IPS DF 6.9 (cell line): ENCODE measurements at places on chromosomes 5 and 9.

- H3K36me3 ChIP-seq: no peaks in the 10 kb centered on the region
- H3K4me3 ChIP-seq: no peak overlapping the region
- peaks cover 2% of the 10 kb centered on the region; the same call in 1 of the 2 replicates for H3K4me1 ChIP-seq
Measured at GRCh38 chr5:38600329-38601045, 44.0 kb upstream of the LIFR start.

- no peak for DNase-seq
- H3K27me3 ChIP-seq: no peaks in the 10 kb centered on the region
- no peak overlapping the region for H3K4me3 ChIP-seq
- H3K27ac ChIP-seq: no peak overlapping the region
Measured at GRCh38 chr9:124242331-124243194, 15.2 kb upstream of the NEK6 start.

- H3K36me3 ChIP-seq: no peaks in the 10 kb centered on the region
- no peak for DNase-seq
- H3K27me3 ChIP-seq: no peaks in the 10 kb centered on the region
- H3K4me1 ChIP-seq: no peaks in the 10 kb centered on the region; the same call in 1 of the 2 replicates
Measured at GRCh38 chr5:34611464-34612415, 44.4 kb upstream of the RAI14 start.

DNA sequence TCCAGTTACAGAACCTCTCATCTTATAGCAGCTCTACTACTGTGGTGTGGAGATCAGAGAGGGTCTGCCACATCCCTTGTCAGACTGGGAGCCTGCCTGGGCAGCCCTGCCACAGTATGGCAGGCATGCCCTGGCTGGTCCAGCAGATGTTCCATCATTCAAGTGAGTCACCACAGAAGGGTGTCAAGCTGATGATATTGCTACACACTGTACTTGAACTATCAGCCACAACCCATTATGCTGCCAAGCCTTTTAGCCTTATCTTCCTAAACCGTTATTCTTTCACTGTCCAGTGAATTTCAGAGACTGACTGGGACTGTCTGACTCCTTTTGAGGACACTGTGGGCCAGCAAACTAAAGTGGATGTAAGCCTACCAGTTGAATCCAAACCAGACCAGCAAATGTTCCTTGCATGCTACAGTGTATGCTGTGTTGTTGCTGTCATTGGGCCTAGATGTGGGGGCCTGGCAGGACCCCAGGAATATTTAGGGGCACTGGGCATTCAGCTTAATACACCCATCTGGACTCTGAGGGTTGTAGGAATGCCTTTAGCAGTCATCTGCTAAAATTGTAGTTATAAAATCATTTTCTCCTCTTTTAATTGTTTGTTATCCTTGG is 202.6 kb downstream of the NR3C1 start:
- H3K4me3 ChIP-seq: no peak overlapping the region
- H3K27ac ChIP-seq: no peak overlapping the region
- H3K4me1 ChIP-seq: no peaks in the 10 kb centered on the region

GRCh38 chr5:87079219-87079618 is 188.5 kb upstream of the RASA1 start:
- no peak overlapping the region for H3K4me3 ChIP-seq
- H3K27me3 ChIP-seq: no peaks in the 10 kb centered on the region
- H3K36me3 ChIP-seq: no peaks in the 10 kb centered on the region
- no peaks in the 10 kb centered on the region for H3K4me1 ChIP-seq
- H3K27ac ChIP-seq: no peak overlapping the region

DNA sequence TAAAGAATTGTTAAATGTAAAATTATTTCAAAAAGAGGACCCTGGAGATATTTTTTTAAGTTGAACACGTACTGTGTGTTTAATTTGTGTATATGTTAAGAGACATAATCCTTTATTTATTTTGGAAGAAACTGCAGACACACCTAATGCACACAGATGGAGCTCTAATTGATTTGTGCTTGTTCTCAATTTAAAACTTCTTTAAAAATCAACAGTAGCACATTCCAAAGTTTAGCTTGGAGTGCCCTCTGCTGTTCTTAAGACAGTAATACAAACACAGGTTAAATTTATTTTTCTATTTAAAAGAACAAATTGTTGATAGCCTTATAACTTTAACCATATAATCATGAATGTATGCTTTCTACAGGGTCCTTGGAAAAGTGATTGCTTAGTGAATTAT is 277.6 kb upstream of the ADAMTS16 start:
- no peaks in the 10 kb centered on the region for H3K36me3 ChIP-seq
- H3K4me1 ChIP-seq: no peaks in the 10 kb centered on the region
- H3K4me3 ChIP-seq: no peak overlapping the region

GRCh38 chr5:143350751-143351602 is 52.5 kb downstream of the NR3C1 start:
- H3K27me3 ChIP-seq: no peaks in the 10 kb centered on the region
- DNase-seq: no peak
- H3K4me3 ChIP-seq: no peak overlapping the region
- no peak overlapping the region for H3K27ac ChIP-seq

GRCh38 chr9:93588641-93589609 is 12.5 kb downstream of the PHF2 start:
- peaks cover 1% of the 10 kb centered on the region; the same call in 1 of the 2 replicates for H3K4me1 ChIP-seq
- no peak overlapping the region for H3K4me3 ChIP-seq
- no peaks in the 10 kb centered on the region for H3K27me3 ChIP-seq
- H3K36me3 ChIP-seq: no peaks in the 10 kb centered on the region
- no peak for DNase-seq

GRCh38 chr5:150035139-150035895 is 34.8 kb downstream of the HMGXB3 start:
- no peaks in the 10 kb centered on the region for H3K4me1 ChIP-seq
- no peak overlapping the region for H3K4me3 ChIP-seq
- peaks cover 32% of the 10 kb centered on the region; the same call in 1 of the 2 replicates for H3K36me3 ChIP-seq

DNA sequence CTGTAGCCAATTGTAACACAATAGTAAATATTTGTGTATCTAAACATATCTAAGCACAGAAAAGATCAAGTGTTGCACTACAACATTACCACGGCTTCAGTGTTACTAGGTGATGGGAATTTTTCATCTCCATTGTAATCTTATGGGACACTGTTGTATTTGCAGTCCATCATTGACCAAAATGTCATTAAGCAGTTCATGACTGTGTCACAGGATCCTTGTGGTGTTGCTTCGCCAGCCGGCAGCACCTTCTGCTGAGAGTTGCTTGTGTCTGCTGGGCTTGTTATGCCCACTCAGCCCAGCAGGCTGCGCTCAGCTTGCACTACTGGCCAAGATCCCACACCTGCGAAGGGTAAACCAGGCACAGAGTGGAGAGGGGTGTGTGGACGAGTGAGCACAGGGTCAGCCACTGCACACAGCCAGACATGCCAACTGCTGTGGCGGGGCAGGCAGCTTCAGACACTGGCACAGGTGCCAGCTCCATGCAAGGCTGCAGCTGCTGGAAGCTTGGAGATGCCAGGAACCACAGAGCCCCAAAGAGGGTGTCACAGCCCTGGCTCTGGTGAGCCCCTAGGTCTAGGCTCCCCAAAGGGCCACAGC is 273.7 kb downstream of the CETN3 start:
- no peak overlapping the region for H3K4me3 ChIP-seq
- no peak overlapping the region for H3K27ac ChIP-seq
- H3K27me3 ChIP-seq: no peaks in the 10 kb centered on the region

GRCh38 chr5:139787568-139788293 is 7.9 kb upstream of the PSD2 start:
- DNase-seq: no peak
- H3K27ac ChIP-seq: no peak overlapping the region
- H3K27me3 ChIP-seq: no peaks in the 10 kb centered on the region
- peak overlapping the region; percentile 50; the same call in 1 of the 2 replicates for H3K4me3 ChIP-seq
- no peaks in the 10 kb centered on the region for H3K36me3 ChIP-seq

DNA sequence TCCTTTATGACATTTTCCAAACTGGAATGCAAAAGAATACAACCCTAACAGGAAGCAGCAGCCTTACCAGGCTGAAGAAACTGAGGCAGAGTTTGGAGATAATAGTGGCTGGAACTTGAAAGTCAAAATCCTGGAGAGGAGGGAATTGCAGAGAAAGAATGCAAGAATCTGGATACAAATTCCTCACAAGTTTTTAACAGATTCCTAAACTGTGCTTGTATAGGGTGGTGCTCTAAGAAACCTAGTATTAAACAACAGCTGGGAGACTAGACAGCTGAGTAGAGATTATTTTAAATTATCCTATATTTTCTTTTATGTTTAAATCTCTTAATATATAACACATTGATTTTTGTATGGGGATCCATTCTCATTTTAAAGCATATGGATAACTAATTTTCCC is 30.7 kb downstream of the INVS start:
- H3K27ac ChIP-seq: no peak overlapping the region
- no peaks in the 10 kb centered on the region for H3K36me3 ChIP-seq
- H3K4me1 ChIP-seq: peaks cover 1% of the 10 kb centered on the region; the same call in 1 of the 2 replicates
- DNase-seq: no peak
- no peak overlapping the region for H3K4me3 ChIP-seq
- H3K27me3 ChIP-seq: no peaks in the 10 kb centered on the region

GRCh38 chr5:80919678-80920196 is 40.4 kb upstream of the RASGRF2 start:
- no peak for DNase-seq
- H3K36me3 ChIP-seq: no peaks in the 10 kb centered on the region
- H3K4me3 ChIP-seq: no peak overlapping the region
- no peaks in the 10 kb centered on the region for H3K27me3 ChIP-seq

GRCh38 chr9:88776717-88777497 is 214.4 kb upstream of the S1PR3 start:
- no peak overlapping the region for H3K27ac ChIP-seq
- no peaks in the 10 kb centered on the region for H3K27me3 ChIP-seq
- no peak overlapping the region for H3K4me3 ChIP-seq
- no peak for DNase-seq
- no peaks in the 10 kb centered on the region for H3K4me1 ChIP-seq

- DNase-seq: no peak
- peaks cover 5% of the 10 kb centered on the region; the same call in 1 of the 2 replicates for H3K4me1 ChIP-seq
- H3K36me3 ChIP-seq: no peaks in the 10 kb centered on the region
- H3K27me3 ChIP-seq: no peaks in the 10 kb centered on the region
Measured at GRCh38 chr5:125049721-125050702, 303.6 kb upstream of the ZNF608 start.

- H3K27me3 ChIP-seq: no peaks in the 10 kb centered on the region
- H3K27ac ChIP-seq: no peak overlapping the region
- H3K4me3 ChIP-seq: no peak overlapping the region
- peaks cover 2% of the 10 kb centered on the region; the same call in 1 of the 2 replicates for H3K4me1 ChIP-seq
- DNase-seq: no peak
Measured at GRCh38 chr5:132435447-132435846, 55.1 kb downstream of the IRF1 start.

GRCh38 chr5:148085977-148086705 is 22.4 kb downstream of the SPINK5 start:
- H3K4me1 ChIP-seq: no peaks in the 10 kb centered on the region
- no peak overlapping the region for H3K27ac ChIP-seq
- H3K36me3 ChIP-seq: no peaks in the 10 kb centered on the region

GRCh38 chr9:113579283-113580040 is 115.9 kb downstream of the RGS3 start:
- H3K4me3 ChIP-seq: no peak overlapping the region
- peaks cover 3% of the 10 kb centered on the region for H3K4me1 ChIP-seq
- no peaks in the 10 kb centered on the region for H3K27me3 ChIP-seq
- no peak for DNase-seq

- DNase-seq: no peak
- no peaks in the 10 kb centered on the region for H3K36me3 ChIP-seq
- H3K4me3 ChIP-seq: no peak overlapping the region
- no peak overlapping the region for H3K27ac ChIP-seq
- no peaks in the 10 kb centered on the region for H3K4me1 ChIP-seq
Measured at GRCh38 chr5:26877154-26877553, 161.2 kb downstream of the CDH9 start.

GRCh38 chr9:107734256-107735013 is 244.9 kb upstream of the KLF4 start:
- no peaks in the 10 kb centered on the region for H3K36me3 ChIP-seq
- DNase-seq: no peak
- H3K27me3 ChIP-seq: no peaks in the 10 kb centered on the region
- H3K4me3 ChIP-seq: no peak overlapping the region
- no peak overlapping the region for H3K27ac ChIP-seq

DNA sequence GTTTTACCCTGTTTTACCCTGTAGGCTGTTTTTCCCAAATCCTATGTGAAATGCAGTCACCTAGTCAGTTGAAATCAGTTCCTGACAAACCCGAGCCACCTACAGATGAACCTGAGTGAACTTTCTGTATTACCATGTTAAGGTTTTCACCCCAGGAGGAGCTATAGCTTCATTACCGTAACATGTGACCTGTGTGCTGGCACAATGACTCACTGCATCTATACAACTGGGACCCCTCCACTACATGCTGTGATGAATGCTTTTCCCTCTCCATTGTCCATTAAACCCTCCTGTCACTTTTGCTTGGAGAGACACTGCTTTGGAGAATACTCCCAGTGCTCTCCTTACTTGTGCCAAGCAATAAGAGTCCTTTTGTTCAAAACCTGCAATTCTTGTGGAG is 1974.8 kb downstream of the EFNA5 start:
- H3K27me3 ChIP-seq: no peaks in the 10 kb centered on the region
- DNase-seq: no peak
- no peak overlapping the region for H3K27ac ChIP-seq
- H3K4me3 ChIP-seq: no peak overlapping the region

- H3K4me3 ChIP-seq: peak overlapping the region; percentile 51; the same call in 1 of the 2 replicates
- H3K27ac ChIP-seq: no peak overlapping the region
- no peak for DNase-seq
- peaks cover 3% of the 10 kb centered on the region; the same call in 1 of the 2 replicates for H3K4me1 ChIP-seq
Measured at GRCh38 chr9:4298255-4299004, 1.4 kb downstream of the GLIS3 start.

GRCh38 chr9:91118704-91119025 is 243.1 kb downstream of the AUH start:
- H3K36me3 ChIP-seq: no peaks in the 10 kb centered on the region
- H3K27me3 ChIP-seq: no peaks in the 10 kb centered on the region
- peaks cover 4% of the 10 kb centered on the region; the same call in 1 of the 2 replicates for H3K4me1 ChIP-seq
- no peak for DNase-seq
- H3K4me3 ChIP-seq: no peak overlapping the region
- no peak overlapping the region for H3K27ac ChIP-seq

DNA sequence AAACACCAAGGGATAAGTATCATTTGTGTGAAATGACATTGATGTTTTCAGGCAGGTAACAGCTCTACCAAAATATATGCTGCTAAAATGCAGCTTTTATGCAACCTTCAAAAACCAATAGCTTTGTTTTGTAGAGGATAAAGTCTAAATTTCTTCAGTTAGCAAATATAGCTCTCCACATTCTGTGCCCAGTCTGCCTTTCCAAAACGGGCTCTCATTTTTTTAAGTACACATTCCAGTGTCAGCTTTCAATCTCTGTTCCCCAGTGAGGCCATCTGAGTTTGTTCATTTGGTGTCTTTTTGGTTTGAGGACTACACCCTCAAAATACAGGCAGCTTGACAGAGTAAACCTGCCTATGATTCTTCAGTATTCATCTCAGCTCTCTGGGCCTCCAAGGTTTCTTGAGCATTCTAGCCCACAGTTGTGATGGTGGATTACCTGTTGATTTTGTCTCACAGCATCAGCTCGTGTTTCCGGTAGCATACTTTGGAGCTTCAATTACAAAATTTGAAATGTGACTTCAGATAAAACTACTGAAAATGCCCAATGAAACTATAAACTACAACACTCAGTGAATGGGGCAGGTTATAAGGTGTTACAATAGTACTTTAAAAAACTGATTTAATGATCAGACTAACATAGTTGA is 55.7 kb downstream of the NR3C1 start:
- no peaks in the 10 kb centered on the region for H3K4me1 ChIP-seq
- no peak overlapping the region for H3K27ac ChIP-seq
- no peaks in the 10 kb centered on the region for H3K27me3 ChIP-seq
- no peaks in the 10 kb centered on the region for H3K36me3 ChIP-seq
- no peak for DNase-seq
